NAMALWA (cell line): ENCODE measurements at places on chromosomes 6 and 20.

DNA sequence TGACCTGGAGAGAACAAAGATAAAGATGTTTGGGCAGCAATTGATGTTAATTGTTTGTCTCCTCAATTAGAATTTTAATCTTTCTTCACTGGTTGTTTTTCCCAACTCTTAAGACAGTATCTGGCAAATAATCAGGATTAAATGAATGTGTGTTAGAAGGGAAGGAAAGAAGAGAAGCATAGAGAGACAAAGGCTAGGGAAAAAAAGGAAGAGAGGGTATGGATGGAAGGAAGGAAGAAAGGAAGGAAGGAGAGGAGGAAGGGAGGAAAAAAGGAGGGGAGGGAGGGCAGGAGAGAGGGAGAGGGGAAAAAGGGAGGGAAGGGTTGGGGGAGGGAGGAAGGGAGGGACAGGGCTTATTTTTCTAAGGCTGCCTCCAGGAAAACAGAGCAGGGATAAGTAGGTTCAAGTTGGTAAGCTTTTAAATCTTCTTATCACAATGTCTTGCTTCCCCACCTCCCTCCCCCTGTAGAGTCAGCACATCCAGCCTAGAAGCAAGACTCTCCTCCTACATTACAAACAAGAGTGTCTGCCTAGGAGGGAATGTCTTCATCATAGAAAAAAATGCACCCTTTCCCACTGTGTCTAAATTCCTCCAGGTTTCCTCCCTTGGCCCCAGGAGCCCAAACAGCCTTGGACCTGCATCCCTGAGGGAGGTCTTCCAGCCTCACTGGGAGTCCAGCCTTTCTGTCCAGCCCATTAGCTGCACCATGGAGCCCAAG lies 447.8 kb upstream of the JARID2 start:
- no peak for DNase-seq

DNA sequence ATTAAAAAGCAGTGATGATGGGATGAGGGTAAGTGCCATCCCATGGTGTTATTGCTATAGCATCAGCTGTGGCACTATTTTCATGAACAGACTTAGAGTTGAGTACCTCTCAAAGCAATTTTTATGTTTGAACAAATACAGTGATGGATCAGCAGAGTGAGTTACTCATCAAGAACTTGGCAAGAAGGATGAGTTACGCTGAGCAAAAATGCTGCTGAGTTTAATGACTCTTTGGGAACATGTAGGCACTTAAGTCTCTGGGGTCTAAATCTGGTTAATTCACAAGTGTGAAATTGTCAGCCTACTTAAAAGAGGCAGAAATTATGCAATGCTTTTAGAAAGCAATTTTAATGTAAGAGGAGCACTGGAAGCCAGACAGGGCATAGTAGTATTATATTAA lies 78.5 kb upstream of the AHI1 start:
- no peak for DNase-seq

DNA sequence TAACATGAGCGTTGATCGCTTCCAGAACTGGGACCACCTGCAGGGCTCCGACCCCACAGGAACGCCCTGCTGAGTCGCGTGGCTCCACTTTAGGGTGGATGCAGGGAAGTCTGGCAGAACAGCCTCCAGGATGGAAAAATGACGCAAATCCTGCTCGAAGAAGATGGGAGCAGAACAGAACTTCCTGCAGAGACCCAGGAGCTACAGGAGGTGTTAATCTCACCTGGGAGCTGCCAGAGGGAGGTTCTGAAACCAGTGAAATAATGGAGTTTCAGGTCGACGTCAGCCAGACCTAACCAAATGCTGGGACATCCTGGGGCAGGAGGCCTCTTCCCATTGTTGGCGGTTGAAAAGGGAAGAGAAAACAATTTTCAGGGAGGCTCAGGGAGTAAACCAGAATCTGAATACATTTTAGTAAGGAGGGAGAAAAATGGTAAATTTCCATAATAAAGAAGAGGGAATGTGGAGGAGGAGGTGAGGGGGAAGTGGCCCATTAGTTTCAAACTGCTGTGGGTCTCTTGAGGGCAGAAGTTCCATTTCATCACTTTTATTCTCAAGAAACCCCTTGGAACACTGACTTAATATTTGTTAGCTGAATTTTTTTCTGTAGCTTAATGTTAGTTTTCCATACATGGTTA lies 558.4 kb upstream of the CDH4 start:
- no peak for DNase-seq

DNA sequence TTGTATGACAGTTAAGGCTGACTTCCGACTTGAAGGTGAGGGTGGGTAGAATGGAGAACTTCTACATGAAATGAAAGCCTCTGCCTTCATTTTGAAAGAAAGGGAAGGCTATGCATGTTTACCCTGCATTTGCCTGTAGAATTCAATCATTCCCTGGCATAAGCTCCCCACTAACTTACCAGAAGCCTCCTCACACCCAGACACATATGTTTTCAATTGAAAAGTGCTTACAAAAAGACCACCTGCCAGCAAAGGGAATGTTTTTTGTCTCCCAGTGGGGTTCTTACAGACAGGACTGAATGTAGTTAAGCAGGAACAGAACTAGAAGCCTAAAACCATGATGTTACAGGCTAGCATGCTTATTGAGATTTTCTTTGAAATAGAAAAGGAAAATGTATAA lies 392.1 kb upstream of the HSF2 start:
- DNase-seq: no peak

GRCh38 chr6:94289131-94289530 lies 869.8 kb upstream of the EPHA7 start:
- no peak for DNase-seq

- DNase-seq: no peak
These were observed 5.2 kb upstream of the GOPC start for GRCh38 chr6:117607511-117607910.

GRCh38 chr6:6685249-6686040 lies 96.9 kb downstream of the LY86 start:
- DNase-seq: no peak

DNA sequence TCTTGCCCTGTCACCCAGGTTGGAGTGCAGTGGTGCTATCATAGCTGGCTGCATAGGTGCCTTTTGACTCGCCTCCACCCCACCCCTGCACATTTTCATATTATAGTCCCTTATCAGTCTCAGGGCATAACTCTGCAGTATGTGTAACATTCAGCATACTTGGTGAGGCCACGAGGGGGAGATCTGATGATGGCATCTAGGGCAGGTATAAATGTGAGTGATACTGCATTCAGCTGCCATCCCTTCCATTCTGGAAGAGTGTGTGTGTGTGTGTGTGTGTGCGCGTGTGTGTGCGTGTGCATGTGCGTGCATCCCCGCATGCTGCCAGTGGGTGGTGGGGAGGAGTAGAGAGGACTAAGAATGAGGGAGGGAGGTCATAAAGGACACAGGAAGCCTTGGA lies 81.4 kb downstream of the JARID2 start:
- peak; percentile 74 for DNase-seq

GRCh38 chr20:41902346-41902745 lies 284.2 kb upstream of the CHD6 start:
- DNase-seq: no peak
